ENCODE measurements at places on chromosomes 7 and 10. TPM values are rescaled to one million over a fixed set of nuclear protein-coding genes. Genes with fewer than 3 reads are reported as not detected.

DNA sequence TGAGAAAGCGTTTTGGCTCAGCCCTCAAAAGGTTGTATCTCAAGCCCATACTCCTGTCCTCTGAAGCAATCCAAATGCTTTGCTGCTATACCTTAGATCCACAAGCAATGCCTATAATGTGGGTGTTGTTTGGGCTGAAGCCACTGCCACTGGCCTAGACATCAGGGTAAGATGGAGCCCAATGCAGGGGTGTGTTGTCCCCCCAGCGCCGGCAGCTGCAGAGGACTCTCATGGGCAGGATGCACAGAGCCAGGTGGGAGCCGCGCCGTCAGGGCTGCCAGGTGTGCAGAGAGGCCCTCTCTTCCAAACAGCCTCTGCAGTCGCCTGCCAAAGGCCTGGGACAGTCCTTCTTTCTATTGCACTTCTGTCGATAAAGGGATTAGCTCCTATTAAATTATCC is 205.2 kb upstream of the SHH start:
- no peak for DNase-seq

DNA sequence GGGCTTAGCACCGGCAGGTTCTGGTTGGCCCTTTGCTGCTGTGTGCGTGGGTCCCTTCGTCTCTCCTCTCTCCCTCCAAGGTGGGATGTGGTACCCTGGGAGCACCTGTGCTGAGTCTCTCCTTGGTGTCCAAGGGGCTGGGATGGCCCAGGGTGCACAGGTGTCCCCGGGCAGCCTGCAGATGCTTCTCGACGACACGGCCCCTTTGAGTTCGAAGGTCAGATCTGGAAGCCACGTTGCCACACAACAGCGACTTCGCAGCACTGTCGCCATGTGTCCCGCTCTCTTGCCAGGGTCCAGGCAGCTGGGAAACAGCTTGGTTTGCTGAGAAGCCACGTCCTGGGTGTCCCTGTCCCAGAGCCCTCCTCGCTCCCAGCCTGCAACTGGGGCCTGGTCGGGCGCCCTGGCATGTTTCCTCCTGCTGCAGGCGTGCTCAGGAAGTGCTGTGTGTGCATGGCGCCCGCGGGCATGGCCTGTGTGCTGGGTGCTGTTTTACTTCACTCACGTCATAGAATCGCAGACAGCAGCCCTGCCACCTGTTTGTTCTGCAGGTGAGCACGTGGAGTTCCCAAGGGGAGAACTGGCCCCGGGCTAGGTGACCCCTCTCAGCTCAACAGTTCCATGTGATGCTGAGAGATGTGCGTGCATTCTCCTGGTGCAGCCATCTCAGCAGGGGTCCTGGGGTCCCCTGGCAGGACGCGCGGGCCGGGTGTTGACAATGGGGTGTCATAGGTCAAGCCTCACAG is 70.9 kb downstream of the DNAJB6 start:
- no peak for DNase-seq

- no peak for DNase-seq
These were observed 20.4 kb downstream of the PARP12 start for GRCh38 chr7:140042386-140042670.

DNA sequence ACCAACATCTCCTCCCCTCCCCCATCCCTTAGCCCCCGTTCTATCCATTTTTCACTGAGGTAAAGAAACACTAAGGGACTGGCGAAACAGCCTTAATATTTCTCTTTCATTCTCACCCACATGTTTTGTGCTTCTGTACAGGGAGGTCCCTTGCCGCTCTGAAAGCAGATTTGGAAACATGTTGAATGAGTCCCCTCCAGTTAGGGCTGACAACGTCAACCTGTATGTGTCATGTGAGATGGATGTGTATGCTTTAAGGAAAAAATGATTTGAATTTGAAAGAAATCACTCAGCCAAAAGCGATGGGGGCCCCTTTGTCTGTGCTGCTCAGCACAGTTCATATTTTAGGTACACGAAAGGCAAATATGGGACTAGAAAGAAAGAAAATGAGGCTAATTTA is 314.3 kb upstream of the LRGUK start:
- no peak for DNase-seq

DNA sequence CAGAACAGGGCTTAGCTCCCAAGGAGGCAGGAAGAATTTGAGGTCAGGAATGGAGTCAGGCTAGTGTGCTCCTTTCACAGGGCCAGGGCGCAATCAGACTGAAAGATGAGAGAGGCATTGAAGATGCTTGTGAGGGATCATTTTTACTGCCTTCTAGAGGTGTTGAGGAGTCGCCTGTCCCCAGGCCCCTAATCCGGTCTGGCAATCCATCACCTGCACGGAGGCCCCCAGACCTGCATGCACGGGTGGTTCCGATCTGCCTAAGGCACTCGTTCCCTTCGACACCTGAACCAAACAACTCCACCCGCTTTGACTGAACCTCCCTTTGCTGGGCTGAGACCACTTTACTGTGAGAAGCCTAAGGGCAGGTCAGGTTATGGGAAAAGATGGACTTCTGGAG is 8.0 kb downstream of the FOXI2 start:
- DNase-seq = no peak

- DNase-seq = no peak
These were observed 10.9 kb downstream of the PAPSS2 start for GRCh38 chr10:87670586-87670985.

- DNase-seq = no peak
These were observed 10.4 kb downstream of the RALA start for GRCh38 chr7:39633563-39634477.

GRCh38 chr10:72061491-72061890 is 26.9 kb downstream of the SPOCK2 start:
- DNase-seq = no peak

GRCh38 chr7:130758429-130759056 is 24.5 kb upstream of the KLF14 start:
- no peak for DNase-seq

GRCh38 chr7:80387634-80388193 is 124.2 kb downstream of the GNAT3 start:
- no peak for DNase-seq

DNA sequence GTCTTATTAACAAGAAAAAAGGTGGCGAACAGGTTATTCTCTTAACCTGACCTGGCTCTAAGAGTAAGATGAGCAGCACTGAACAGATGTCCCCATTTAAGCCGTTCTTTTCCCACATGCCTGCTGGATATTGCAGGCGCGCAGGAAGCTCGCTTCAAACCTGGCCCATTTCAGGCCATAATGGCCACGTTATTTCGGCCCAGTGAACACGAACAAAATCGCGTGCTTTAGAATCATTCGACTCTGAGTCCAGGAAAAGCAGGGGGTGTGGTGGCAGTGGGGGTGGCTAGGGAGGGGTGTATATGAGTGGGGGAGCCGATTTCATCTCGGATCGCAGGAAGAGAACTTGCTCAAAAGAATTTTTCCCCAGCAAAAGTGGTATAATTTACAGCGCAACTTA is 6.6 kb upstream of the SP8 start:
- no peak for DNase-seq

The ADIRF gene
- total RNA-seq = 127 TPM

DNA sequence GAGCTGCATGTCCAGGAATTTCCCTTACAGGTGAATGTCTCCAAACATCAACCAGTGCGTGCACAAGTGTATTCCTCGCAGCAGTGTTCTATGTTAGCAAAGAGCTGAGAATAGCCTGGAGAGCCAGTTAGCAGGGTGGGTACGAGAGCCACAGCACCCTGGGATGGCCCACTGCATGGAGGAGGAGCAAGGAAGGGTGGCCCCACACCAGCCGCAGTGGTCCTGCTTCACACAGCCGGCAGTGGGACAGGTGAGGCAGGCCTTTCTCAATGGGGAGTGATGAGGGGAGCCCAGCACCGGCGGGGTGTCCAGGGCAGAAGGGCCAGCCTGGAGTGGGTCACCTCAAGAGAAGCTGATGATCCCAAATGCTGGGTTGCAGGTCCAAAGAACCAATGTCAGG is 240.7 kb downstream of the TCERG1L start:
- no peak for DNase-seq

DNA sequence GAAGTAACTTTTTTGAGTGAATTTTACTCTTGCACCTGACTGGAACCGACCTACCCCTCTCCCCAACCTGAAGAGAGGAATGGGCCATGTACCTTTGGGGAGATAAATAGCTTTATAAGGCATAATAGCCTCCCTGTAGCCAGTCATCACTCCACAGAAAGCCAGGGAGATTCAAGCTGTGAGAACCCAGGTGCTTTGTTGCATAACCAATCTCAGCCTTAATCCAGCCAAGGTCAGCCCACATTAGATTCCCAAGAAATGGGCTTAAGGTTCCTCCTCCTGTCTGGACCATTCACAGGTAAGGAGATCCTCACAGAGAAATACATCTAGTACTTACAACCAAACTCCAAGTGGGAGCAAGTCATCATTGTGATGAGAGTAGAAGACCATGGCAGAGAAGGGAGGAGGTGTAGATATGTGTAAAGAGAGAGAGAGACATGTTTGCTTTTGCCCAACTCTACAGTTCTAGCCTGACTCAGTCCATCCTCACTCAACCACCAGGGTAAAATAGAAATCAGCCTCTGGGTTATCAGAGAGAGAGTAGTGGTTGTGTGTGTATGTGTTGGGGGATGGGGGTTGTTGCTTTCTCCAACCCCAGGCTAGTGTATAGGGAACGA is 23.6 kb downstream of the SKIDA1 start:
- DNase-seq = no peak

DNA sequence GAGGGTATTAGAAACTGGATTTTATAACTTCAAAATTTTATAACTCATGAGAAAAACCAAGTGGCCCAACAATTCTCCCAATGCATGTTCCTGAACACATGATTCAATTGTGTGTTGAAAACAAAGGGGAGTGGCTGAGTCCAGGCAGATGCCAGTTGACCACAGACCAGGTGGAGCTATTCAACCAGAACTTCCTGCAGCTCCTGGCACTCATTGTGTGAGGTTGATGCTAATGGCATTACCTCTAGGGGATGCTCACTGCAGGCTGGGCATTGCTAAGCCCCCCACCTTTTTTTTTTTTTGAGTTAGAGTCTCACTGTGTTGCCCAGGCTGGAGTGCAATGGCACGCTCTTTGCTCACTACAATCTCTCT is 20.3 kb downstream of the MYOF start:
- DNase-seq = no peak

Data from mucosa of descending colon (tissue), 3 donors.